Brain (organoid and tissue), 16 donors: ENCODE measurements at places on chromosomes 5 and 9.

- no peak for DNase-seq
These were observed 132.4 kb upstream of the NIPBL start for GRCh38 chr5:36743891-36744772.

GRCh38 chr5:131622633-131623032, 12.4 kb downstream of the RAPGEF6 start:
- peak; percentile 28 for DNase-seq

DNA sequence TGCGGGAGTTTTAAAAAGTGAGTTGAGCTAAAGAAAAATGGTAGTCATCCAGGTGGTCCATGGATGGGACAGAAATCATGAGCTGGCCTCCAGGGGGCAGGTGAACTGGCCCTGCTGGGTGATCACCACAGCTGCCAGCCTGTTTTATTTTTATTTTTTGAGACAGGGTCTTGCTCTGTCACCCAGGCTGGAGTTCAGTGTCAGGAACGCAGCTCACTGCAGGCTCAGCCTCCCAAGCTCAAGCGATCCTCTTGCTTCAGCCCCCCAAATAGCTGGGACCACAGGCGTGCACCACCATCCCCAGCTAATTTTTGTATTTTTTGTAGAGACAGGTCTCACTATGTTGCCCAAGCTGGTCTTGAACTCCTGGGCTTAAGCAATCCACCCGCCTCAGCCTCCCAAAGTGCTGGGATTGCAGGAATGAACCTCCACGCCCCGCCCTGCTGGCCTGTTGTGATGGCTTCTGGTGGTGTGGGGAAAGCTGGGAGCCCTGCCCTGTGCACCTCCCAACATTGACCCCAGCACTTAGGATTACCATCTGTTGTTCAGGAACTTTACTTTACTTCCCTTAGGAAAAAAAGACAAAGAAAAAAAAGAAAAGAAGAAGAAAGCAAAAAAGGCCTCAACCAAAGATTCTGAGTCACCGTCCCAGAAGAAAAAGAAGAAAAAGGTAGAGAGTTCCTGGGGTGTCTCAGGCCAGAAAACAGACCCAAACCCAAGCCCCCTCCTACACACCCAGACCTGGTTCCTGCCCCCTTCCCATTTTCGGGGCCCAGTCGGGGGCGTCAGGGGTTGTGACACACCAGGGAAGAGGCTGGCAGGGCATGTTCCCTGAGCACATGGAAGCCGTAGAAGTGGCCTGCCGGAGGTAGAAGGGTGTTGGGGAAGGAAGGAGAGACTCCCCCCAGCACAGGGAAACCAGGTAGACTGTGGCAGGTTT, 14.7 kb downstream of the CD74 start:
- no peak for DNase-seq

DNA sequence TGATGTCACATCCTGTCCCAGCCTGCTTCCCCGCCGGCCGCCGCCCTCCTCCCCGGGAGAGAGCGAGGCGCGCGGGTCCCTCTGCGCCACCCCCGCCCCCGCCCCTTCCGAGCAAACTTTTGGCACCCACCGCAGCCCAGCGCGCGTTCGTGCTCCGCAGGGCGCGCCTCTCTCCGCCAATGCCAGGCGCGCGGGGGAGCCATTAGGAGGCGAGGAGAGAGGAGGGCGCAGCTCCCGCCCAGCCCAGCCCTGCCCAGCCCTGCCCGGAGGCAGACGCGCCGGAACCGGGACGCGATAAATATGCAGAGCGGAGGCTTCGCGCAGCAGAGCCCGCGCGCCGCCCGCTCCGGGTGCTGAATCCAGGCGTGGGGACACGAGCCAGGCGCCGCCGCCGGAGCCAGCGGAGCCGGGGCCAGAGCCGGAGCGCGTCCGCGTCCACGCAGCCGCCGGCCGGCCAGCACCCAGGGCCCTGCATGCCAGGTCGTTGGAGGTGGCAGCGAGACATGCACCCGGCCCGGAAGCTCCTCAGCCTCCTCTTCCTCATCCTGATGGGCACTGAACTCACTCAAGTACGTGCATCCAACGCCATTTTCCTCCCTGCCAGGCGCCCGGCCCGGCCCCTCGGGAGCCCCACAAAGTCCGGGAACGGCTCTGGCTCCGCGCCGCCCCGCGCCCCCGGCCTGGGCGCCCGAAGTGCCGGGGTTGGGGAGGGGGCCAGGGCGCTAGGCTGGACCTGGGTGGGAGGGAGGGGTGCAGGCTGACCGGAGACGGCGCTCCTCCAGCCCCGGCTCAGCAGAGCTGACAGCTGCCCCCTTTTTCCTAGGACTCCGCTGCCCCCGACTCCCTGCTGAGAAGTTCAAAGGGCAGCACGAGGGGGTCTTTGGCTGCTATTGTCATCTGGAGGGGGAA, 12.0 kb upstream of the OLFM1 start:
- peak; percentile 78 for DNase-seq

- no peak for DNase-seq
These were observed 561.4 kb downstream of the CAAP1 start for GRCh38 chr9:26331223-26331622.

GRCh38 chr9:113625486-113625885, 162.0 kb downstream of the RGS3 start:
- DNase-seq: no peak

DNA sequence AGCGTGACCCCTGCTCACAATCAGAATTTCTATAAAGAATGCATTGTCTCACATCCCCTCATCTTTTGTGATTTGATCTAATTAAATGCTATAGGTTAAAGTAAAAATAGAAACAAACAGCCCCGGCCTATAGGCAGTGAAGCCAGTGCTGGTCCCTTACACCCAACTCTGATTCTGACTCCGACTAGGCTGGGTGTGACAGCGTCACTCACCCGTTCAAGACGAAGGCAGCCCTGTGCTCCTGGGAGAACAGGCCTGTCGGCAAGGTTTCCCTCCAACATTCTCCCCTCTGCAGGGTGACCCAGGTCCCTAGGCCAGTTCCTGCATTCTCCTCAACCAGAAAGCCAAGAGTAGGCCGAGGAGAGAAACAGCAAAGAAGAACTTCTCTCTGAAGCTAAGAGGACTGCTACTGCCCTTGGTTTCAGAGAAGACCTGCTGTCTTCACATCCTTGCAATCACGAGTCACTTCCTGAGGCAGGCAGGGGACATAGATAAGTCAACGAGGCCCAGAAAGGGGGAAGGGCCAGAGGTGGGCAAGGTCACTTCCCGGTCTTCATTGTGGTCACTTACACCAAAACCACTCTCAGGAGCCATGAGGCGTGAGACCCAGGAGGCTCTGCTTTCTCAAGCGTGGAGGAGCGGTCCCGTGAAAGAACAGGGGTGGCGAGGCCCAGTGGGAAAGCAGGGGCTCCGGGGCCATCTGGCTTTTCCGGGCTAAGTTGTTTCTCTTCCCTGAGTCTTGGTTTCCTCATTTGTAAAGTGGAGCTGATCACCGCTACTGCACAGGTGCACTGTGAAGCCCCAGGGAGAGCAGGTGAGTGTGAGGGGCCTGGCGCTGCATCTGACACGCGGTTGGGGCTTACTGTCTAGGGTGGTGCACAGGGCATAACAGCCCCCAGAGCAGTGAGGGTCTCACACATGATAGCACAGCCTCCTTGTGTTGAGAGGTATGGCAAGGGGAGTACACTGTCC, 200.8 kb downstream of the CRB2 start:
- no peak for DNase-seq
